Stimulated activated CD4-positive, alpha-beta T cell treated with anti-CD3 and anti-CD28 coated beads, Interleukin-1b, Interleukin-23, amount 100 ng/mL, for 24 hours (primary cell): ENCODE measurements at places on chromosomes 2 and 18.
A peak's percentile ranks its signal among the peaks of the same experiment; 100 is the strongest.

DNA sequence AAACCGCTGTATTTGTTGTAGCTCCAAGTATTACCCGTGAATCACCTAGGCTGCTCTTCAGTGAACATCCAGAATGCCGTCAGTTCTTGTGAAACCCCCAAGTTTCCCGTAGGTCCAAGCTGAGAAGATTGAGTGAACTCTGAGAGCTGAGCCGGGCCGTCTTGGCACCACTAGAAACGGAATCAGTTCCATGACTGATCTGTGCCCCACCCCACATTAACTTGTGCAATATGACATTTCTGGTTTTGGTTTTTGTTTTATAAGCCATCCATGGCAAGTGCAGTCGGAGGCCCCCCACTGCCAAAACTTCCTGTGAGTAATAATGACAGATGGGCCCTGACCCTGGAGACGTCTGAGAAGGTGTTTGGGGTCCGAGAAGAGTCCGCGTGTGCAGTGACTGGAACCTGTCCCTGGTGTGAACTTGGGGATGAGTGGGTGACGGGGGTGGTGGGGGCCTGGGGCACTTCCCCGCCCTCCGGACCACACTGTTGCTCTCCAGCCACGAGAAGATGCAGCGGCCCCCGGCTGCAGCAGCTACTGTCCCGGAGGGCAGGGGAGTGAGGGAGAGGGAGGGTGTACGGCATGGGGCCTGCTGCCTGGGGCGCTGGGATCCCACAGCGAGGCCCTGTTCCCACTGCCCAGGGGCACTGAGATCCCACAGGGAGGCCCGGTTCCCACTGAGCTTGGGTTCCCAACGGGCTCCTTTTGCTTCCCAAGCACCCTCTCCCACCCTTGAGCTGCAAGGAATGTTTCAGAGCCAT lies 26.5 kb downstream of the NFATC1 start:
- DNase-seq = no peak

GRCh38 chr2:240506406-240507059 lies 51.3 kb downstream of the ANKMY1 start:
- DNase-seq = no peak

- no peak for DNase-seq
Observed at GRCh38 chr2:154481336-154481735, 217.2 kb upstream of the KCNJ3 start.

- no peak for DNase-seq
Observed at GRCh38 chr2:102852867-102853266, 91.0 kb downstream of the TMEM182 start.

GRCh38 chr2:11839916-11840315 lies 93.5 kb downstream of the LPIN1 start:
- no peak for DNase-seq

- DNase-seq = no peak
Observed at GRCh38 chr2:118845522-118846441, 1.7 kb downstream of the EN1 start.

DNA sequence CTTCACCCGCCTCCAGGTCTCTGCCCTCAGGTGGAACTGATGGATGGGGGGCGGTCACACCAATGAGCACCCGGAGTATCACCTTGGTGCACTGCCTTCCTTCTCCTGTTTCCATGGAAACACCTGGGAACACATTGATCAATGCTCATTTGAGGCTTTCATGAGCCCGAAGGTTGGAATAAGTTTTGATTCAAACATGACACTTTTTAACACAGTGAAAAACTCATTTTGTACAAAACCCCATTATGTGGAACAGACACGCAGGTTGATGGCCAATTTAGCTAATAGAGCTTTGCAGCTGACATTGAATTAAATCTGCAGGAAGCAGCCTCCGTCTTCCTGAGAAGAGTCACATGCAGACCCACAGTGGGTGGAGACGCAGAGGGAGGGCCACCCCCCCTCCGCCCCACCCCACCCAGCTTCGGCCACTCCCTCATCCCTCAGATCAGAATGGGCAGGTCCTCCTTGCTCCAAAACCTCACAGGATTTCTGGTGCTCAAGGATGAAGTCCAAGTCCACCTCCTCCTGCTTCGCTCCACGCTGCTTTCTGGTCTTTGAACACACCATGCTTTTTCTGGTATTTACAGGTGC lies 96.0 kb upstream of the MYCN start:
- no peak for DNase-seq

- DNase-seq = no peak
Observed at GRCh38 chr2:68452158-68452900, 14.8 kb downstream of the FBXO48 start.

GRCh38 chr2:53505826-53506225 lies 261.8 kb upstream of the CHAC2 start:
- no peak for DNase-seq

DNA sequence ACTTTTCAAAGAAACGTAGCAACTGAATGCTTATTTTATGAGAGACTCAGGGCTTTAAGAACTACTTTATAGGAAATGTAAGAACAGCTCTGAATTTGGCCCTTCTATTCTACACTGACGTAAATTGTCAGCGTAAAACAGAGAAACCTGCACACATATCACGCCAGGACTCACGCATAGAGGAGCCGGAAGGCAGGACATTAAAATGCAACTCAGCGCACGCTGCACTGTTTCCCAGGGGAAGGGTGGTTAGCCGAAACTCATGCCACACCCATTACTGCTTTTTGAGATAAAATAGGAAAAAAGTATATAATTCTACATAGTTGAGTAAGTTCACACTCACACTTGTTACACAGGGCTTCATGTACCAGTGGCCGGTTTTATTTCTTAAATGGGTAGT lies 7.4 kb downstream of the TUBB6 start:
- DNase-seq = no peak

- DNase-seq = peak; percentile 25
Observed at GRCh38 chr2:112482309-112483041, 519 bp downstream of the TTL start.

- DNase-seq = no peak
Observed at GRCh38 chr18:31185186-31185950, 22.7 kb upstream of the DSC1 start.

GRCh38 chr2:191845876-191846514 lies 893 bp downstream of the CAVIN2 start:
- no peak for DNase-seq
